Left colon (tissue), 2 donors: ENCODE measurements at places on chromosomes 12 and 14. TPM values are rescaled to one million over a fixed set of nuclear protein-coding genes. Genes with fewer than 3 reads are reported as not detected.
A peak's percentile ranks its signal among the peaks of the same experiment; 100 is the strongest.

DNA sequence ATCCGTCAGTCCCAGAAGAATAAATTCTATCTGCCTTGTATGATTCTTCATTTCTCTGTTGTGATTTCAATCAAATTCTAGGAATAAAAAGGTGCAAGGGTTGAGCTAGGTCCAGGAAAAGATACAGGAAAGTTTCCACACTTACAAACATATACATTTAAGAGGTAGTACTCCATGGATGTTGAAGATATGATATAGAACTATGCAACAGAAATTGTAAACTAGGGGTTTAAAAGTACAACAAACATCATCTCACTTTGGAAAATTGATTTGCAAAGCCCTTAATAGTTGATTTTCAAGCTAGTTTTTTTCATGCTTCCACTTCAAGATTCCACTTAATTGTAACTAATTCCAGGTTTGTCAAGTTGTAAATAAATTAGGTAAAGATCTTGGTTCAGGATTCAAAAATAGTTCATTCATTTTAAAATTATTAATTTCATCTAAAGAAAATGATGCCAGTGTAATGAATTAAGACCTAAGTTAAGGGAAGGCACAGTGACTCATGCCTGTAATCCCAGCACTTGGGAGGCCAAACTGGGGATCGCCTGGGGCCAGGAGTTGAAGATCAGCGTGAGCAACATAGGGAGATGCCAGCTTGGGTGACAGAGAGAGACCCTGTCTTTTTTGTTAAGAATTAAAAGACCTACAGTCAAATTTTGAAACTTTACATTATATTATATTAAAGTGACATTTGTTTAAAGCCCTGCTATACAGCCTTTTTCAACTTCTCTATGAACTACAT, at the start of gene OR6C70:
TSS of gene OR6C70 (minus strand) at position 51 of the 742 bp plus-strand sequence. CDS start at position 51, 0 bp downstream.
- no peak for DNase-seq

FSCB gene
- total RNA-seq, result not detected

- no peak for DNase-seq
Measured at GRCh38 chr12:5388581-5389535, 43.0 kb upstream of the NTF3 start.

GRCh38 chr12:132596016-132596415, 14.4 kb downstream of the LRCOL1 start:
- no peak for DNase-seq

GRCh38 chr14:71714225-71714624, 218.0 kb upstream of the RGS6 start:
- no peak for DNase-seq

- peak; percentile 87 for DNase-seq
Measured at GRCh38 chr12:510071-510825, 50.5 kb downstream of the B4GALNT3 start.

GRCh38 chr12:53502331-53502730, 1.2 kb downstream of the TARBP2 start:
- no peak for DNase-seq

SYCP3 gene
- 0.20 TPM for total RNA-seq

TAS2R43 gene
- total RNA-seq, result not detected

SALL2 gene
- 3.8 TPM for total RNA-seq

- DNase-seq, result no peak
Measured at GRCh38 chr12:5230861-5231260, 187.2 kb downstream of the KCNA5 start.

CD4 gene
- total RNA-seq, result 18.1 TPM

- no peak for DNase-seq
Measured at GRCh38 chr12:75876832-75877762, 154.5 kb downstream of the PHLDA1 start.

DNA sequence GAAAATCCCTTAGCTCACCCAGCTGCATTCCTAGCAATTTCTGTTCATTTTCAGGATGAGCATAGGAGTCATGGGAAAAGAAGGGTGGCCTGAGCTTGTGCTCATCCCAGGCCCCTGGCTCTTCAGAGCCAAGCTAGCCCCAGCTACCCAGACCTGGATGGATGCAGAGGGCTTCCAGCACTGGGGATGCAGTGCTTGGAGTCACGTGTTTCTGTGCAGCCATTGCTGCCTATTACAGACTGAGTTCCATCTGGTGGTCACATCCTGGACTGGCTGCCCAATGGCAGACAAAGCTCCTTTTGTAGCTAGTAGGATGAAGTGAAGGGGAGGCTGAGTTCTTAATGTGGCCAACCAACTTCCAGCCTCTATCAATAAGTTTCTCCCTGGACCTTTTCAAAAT, 54.2 kb upstream of the JDP2 start:
- no peak for DNase-seq

GRCh38 chr14:74257078-74257940, 18.1 kb downstream of the VSX2 start:
- DNase-seq, result peak; percentile 59

GRCh38 chr14:105118646-105119407, 49.7 kb downstream of the JAG2 start:
- DNase-seq, result no peak

WNT1 gene
- total RNA-seq, result not detected

FGF23 gene
- total RNA-seq, result not detected

- DNase-seq, result no peak
Measured at GRCh38 chr12:62917926-62918325, 17.0 kb downstream of the PPM1H start.

TAS2R13 gene
- total RNA-seq, result 1.3 TPM

- no peak for DNase-seq
Measured at GRCh38 chr12:32644431-32644830, 34.7 kb upstream of the DNM1L start.

DNA sequence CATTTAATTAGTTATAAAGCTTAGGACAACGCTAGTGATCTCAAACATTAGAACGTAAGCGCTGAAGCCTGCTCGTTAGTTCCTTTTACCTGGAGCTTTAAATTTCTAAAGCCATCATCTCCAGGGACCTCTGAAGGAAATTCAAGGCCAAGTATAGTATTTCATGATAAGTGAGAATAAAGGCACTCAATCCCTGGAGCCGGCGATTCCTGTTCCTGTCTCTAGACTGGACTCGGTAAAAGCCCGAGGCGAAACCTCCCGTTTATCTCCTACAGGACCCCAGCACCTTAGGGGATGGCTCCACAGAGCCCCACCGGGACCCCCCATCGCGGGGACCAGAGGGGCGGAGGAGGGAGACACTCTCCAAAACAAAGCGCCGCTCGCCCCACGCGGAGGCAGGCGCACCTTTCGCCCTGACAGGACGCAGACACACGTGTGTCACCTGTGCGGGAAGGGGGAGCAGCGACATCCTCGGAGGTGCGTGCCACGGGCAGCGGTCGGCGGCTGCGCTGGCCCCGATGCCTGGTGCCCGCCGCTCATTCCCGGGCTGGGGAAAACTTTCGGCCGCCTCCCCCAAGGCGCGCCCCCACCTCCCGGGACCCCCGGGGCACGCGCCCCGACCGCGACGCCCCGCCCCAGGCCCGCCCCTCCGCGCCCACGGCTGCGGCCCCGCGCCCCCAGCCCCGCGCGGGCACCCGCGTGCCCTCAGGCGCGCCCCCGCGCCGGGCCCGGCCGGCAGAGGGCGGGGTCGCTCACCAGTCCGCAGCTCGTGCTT, 678 bp downstream of the RPS6KA5 start:
- peak; percentile 77 for DNase-seq

CCDC85C gene
- total RNA-seq, result 68.1 TPM

ANKRD33 gene
- not detected for total RNA-seq

- DNase-seq, result no peak
Measured at GRCh38 chr14:70666361-70666686, 24.6 kb downstream of the TTC9 start.

MMP17 gene
- total RNA-seq, result 0.76 TPM

- no peak for DNase-seq
Measured at GRCh38 chr12:85626001-85626783, 210.0 kb downstream of the RASSF9 start.

DNA sequence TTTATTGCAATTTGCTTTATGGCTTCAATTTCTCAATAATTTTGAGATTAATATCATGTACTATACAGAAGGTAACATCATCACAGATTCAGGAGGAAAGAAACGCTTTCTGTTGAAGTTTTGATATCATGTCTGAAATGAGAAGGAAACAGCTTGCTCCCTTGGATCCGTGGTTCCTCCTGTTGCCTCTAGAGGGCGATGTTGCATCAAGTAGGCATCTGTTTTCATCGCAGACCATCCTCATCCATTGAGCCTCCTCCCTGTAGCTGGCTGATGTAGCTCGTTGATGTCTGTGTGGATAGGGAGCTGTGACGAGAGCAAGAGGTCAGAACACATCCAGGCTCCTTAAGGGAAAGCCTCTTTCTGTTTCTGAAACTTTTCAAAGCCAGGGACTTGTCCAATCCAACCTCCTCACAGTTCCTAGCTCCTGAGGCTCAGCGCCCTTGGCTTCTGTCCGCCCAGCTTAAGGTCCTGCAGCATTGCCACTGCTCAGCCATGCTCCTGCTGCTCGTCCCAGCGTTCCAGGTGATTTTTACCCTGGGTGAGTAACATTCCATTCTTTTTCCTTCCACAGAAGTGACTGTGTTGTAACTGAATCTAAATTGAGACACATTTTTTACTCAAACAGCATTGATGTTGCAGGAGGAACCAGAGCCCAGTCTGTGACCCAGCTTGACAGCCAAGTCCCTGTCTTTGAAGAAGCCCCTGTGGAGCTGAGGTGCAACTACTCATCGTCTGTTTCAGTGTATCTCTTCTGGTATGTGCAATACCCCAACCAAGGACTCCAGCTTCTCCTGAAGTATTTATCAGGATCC, 304.8 kb upstream of the OR4E1 start:
- peak; percentile 43 for DNase-seq

GRCh38 chr14:78403278-78403815, 233.2 kb downstream of the NRXN3 start:
- DNase-seq, result no peak

- no peak for DNase-seq
Measured at GRCh38 chr12:79174626-79175025, 310.1 kb downstream of the SYT1 start.

- DNase-seq, result no peak
Measured at GRCh38 chr12:1811281-1811947, 9.0 kb upstream of the LRTM2 start.

DNA sequence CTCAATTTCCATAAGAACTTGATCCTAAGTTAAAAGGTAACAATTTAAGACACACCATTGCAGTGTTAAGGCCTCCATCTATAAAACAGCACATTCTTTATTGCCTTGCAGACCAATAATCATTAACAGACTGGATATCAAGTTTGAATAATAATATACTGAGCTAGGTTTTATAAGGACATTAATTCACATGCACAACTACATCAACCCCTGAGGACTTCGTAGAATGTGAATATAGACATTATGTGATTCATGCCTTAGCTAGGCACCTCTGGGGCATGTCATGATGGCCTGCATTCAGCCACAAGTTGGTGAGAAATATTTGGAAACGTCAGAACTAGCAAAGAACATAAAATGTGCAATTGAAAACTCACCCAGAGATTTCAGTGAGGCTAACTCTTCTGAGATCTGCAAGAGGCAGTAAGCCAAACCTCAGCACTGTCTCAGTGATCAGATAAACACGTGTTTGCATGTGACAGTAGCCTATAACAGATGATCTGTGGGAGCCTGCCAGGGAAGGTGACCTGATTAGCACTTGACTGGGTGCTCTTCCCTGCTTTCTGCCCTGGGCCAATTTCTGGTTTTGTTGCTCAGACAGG, 492.2 kb downstream of the FLRT2 start:
- no peak for DNase-seq

GRCh38 chr12:10223208-10223607, 10.5 kb downstream of the GABARAPL1 start:
- DNase-seq, result no peak

- DNase-seq, result peak; percentile 24
Measured at GRCh38 chr14:24132061-24132685, 1.7 kb downstream of the FITM1 start.

ZC3H10 gene
- 3.5 TPM for total RNA-seq

DNA sequence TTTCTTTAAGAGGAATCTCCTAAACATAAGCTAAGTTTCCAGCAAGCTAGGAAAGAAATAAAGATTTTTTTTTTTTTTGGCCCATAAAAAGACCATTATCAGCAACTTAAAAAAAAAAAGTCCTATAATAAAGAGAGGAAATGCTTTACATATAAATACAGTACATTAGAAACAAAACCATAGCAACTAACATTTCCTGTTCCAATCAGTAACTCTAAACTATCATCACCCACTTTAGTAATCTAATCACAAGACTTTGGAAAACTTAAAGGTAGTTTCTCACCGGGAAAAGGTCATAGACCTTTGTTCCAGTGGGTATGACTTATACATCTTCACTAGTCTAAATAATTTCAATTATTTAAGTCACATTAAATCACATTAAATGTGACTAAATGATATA, 11.1 kb downstream of the SPTSSA start:
- DNase-seq, result no peak

- DNase-seq, result no peak
Measured at GRCh38 chr12:82027612-82028011, 268.5 kb upstream of the PPFIA2 start.

MEG3 gene
- 8.1 TPM for total RNA-seq
